ENCODE measurements at places on chromosomes 3 and 15.

- no peak for DNase-seq
- H3K27me3 ChIP-seq, result no peaks in the 10 kb centered on the region
- H3K27ac ChIP-seq, result no peak overlapping the region
These were observed 385.4 kb upstream of the LRRC3B start for GRCh38 chr3:26237036-26237682.

DNA sequence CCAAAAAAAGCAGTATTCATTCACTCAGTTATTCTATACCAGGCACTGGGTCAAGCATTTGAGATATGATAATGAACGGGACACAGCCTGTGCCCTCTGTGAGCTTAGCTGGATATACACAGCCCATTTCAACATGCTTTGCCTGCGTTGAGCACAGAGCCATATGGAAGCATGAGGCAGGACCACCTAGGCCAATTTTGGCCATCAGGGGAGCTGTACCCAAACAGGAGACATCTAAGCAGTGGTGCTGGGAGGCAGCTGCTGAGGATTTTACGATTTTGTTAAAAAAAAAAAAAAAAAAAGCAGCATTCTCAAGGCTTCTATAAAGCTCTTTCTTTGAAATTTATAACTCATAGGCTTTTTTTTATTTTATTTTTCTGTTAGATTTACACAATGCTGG is 87.2 kb upstream of the SLC2A2 start:
- H3K36me3 ChIP-seq, result no peaks in the 10 kb centered on the region
- H3K27ac ChIP-seq, result no peak overlapping the region
- no peak for DNase-seq

DNA sequence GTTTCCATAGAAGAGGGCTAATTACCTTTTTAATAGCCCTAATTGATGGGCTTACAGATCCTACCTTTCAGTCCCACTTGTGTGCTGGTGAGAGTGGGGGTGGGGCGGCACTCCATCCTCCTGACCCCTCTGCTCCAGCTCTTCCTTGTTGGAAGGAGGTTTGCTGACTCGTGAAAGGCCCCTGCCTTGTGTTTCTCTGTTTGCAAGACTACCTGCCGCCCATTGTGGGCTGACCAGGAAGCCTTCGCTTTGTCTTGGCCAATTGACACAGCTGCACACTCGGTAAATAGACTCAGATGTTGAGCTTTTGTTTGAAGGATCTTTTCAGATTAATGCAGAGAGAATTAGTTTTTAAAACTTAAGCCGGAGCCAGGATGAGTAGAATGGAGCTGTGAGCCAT is 197.3 kb upstream of the HES1 start:
- H3K4me3 ChIP-seq, result no peak overlapping the region
- no peak overlapping the region for H3K27ac ChIP-seq
- H3K4me1 ChIP-seq, result no peaks in the 10 kb centered on the region
- no peaks in the 10 kb centered on the region for H3K27me3 ChIP-seq
- no peak for DNase-seq

GRCh38 chr3:68893600-68894239 is 38.6 kb downstream of the TAFA4 start:
- no peak overlapping the region for H3K27ac ChIP-seq
- DNase-seq, result no peak
- H3K4me3 ChIP-seq, result no peak overlapping the region

- H3K27ac ChIP-seq, result no peak overlapping the region
- H3K4me3 ChIP-seq, result no peak overlapping the region
- no peaks in the 10 kb centered on the region for H3K27me3 ChIP-seq
- no peaks in the 10 kb centered on the region for H3K36me3 ChIP-seq
- no peak for DNase-seq
- H3K4me1 ChIP-seq, result no peaks in the 10 kb centered on the region
These were observed 35.7 kb upstream of the TMEM45A start for GRCh38 chr3:100456745-100457144.

- no peaks in the 10 kb centered on the region for H3K27me3 ChIP-seq
- H3K4me1 ChIP-seq, result peaks cover 14% of the 10 kb centered on the region
- DNase-seq, result peak; percentile 32
- no peak overlapping the region for H3K4me3 ChIP-seq
These were observed 21.1 kb downstream of the MAPK6 start for GRCh38 chr15:52039925-52040781.

DNA sequence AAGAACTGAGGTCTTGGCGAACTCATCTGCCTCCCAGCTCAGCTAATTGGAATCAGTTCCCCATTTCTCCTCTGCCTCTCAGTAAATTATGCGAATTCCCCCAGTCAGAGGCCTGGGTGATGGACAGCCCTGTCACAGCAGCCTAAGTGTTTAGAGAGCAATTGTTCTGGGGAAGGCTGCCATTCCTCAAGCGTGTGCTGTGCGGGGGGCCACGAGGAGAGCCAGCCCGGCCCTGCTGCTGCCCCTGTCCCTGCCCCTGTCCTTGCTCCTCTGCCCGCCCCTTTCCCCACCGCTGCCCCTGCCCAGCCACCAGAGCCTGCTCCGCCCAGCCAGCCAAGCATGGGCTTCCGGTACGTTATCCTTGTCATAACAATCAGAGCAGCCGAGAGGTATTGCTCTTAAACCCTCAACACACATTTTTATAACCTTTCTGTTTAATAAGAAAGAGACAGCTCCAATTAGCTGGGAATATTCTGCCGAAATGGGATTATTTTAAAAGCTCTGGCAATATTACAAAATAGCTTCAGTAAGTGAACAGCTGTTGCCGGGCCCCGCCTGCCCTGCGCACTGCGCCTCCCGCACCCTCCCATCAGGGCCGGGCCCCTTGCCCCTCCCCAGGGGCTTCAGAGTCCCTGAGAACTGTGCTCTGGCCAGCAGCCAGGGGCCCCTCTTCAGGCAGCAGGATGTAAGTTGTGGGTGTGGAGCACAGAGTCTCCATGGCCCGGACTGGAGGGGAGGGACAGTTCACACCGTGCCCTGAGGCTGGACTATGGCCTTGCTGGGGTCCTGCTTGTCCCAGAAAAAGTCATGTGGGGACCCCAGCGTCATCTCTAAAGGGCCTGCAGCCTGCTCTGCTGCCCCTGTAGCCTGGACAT is 12.4 kb upstream of the CACNA2D2 start:
- H3K36me3 ChIP-seq, result no peaks in the 10 kb centered on the region
- no peak overlapping the region for H3K27ac ChIP-seq
- H3K27me3 ChIP-seq, result peaks cover 2% of the 10 kb centered on the region
- peak; percentile 54 for DNase-seq
- peaks cover 16% of the 10 kb centered on the region for H3K4me1 ChIP-seq
- H3K4me3 ChIP-seq, result peak overlapping the region; percentile 54

DNA sequence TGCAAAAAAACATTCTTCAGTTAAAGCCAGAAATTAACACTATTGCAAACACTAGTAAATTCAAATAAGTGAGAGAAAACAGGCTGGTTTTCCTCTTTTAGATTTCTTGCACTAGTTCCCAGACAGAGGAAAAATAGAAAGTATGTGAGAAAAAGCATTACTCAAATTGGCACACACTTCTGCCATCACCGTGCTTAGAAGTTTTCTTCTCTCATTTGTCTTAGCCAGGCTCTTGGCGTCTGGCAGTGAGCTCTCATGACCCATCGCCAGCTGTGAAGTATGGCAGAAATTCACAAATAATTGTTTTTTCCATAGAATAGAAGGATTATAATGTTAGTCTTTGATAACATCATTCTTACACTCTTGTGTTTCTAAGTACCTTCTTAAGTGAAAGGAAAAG is 515.9 kb downstream of the GBE1 start:
- H3K4me1 ChIP-seq, result no peaks in the 10 kb centered on the region
- H3K27me3 ChIP-seq, result no peaks in the 10 kb centered on the region
- no peak overlapping the region for H3K27ac ChIP-seq
- DNase-seq, result no peak
- H3K36me3 ChIP-seq, result no peaks in the 10 kb centered on the region

DNA sequence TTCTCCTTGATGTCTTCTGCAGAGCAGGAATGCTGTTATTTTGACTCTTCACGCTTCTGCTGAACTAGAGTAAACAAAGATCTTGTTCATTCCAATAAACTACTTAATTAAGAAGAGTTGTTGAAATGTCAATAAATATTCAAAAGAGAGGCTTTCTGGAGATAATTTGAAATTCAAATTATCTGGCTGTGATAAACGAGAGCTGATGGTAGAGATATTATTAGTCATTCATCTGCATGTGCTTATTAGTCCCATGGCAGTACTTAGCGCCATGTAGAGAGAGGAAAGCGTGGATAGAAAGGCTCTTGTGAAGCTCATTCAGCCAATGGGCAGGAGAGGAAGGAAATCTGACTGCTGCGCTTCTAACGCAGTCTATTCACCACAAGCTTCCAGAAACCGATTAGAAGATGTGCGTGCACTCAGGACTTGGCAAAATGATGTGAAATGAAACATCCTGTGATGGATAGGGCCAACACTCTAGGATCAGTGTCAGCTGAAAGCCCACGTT is 251.1 kb downstream of the GABRB3 start:
- H3K4me1 ChIP-seq, result no peaks in the 10 kb centered on the region
- H3K36me3 ChIP-seq, result no peaks in the 10 kb centered on the region
- no peak overlapping the region for H3K27ac ChIP-seq
- H3K27me3 ChIP-seq, result no peaks in the 10 kb centered on the region
- DNase-seq, result no peak

GRCh38 chr3:8539419-8539818 is 37.8 kb downstream of the LMCD1 start:
- no peak for DNase-seq
- no peaks in the 10 kb centered on the region for H3K4me1 ChIP-seq
- no peaks in the 10 kb centered on the region for H3K27me3 ChIP-seq
- H3K27ac ChIP-seq, result no peak overlapping the region

- no peaks in the 10 kb centered on the region for H3K4me1 ChIP-seq
- H3K27me3 ChIP-seq, result no peaks in the 10 kb centered on the region
- H3K27ac ChIP-seq, result no peak overlapping the region
- H3K36me3 ChIP-seq, result no peaks in the 10 kb centered on the region
- no peak for DNase-seq
- H3K4me3 ChIP-seq, result no peak overlapping the region
These were observed 134.2 kb downstream of the WNT7A start for GRCh38 chr3:13745636-13746035.

GRCh38 chr3:151989621-151990020 is 116.2 kb downstream of the SUCNR1 start:
- no peak overlapping the region for H3K27ac ChIP-seq
- no peak overlapping the region for H3K4me3 ChIP-seq
- H3K4me1 ChIP-seq, result no peaks in the 10 kb centered on the region

DNA sequence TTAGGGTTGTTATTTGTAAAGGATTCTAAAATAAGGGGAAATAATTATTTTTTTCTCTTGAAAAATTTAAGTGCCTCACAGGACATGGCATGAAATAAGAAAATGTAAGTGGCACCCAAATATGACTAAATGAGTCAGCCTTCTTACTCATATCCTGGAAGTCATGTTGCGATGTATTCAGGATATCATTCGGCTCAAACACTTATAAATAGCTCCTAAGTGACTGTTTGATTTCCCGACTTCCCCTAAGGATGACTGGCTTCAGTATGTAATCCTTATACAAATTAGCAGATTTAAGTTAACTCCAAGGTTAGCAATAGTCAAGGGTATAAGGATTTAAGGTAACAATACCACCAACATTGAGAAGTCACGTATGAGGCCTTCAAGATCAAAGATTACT is 57.3 kb upstream of the OSTN start:
- no peaks in the 10 kb centered on the region for H3K27me3 ChIP-seq
- H3K4me1 ChIP-seq, result peaks cover 11% of the 10 kb centered on the region
- H3K4me3 ChIP-seq, result no peak overlapping the region
- peak; percentile 8 for DNase-seq
- H3K27ac ChIP-seq, result no peak overlapping the region

DNA sequence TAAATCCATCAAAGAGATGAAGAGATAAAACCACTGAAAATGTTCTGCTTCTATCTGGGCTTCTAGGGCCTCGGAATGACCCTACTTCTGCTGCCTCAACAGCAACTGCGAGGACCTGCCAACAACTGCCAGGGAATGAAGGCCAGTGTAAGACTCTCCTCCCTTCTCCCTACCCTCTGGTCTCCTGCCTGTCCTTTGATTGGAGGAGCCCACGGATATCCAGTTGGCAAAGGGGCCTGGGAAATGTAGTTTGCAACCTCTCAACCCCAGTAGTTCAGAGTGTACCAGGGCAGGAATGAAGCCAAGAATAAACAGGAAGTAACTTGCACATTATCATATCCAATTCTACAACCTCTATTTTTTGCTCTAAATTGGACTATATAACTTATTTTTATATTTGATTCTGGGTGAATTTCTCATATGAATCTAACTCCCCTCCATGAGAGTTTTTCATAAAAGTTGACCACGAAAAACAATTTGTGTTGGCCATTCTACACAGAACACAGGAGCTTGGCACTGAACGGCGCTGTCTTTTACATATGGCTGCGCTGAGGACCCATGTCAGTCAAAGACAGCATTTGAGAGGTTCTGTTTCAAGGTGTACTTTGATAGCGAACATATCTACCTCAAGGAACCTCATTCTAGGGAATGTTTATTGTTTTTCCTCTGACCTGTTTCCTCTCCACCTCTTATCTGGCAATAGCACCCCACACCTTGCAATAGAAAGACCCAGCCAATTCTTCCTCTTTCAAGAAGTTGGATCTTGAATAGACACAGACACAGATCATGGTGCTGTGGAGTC is 91.1 kb upstream of the RNF7 start:
- H3K27me3 ChIP-seq, result no peaks in the 10 kb centered on the region
- peaks cover 9% of the 10 kb centered on the region for H3K4me1 ChIP-seq
- no peak overlapping the region for H3K4me3 ChIP-seq
- peak; percentile 83 for DNase-seq
- no peak overlapping the region for H3K27ac ChIP-seq

DNA sequence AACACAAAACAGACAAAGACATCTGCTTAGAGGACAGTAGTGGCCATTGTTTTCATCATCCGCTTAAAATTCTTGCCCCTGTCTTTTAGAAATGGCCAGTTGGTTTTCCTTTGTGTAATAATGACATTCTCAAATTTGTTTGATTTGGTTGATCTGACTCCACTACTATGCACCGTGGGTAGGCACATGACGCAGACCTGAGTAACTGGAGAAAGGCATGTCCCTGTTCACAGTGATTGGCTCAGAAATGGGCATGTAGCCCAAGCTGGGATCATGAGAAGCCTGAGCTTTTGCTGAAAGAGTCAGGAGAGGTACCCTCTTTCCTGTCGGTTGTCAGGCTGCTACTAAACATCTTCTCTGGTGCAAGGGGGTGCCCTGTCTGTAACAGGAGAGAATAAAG is 36.6 kb upstream of the MAGI1 start:
- no peak overlapping the region for H3K27ac ChIP-seq
- no peak for DNase-seq
- no peak overlapping the region for H3K4me3 ChIP-seq
- H3K4me1 ChIP-seq, result no peaks in the 10 kb centered on the region

GRCh38 chr3:64176461-64176996 is 48.7 kb downstream of the PRICKLE2 start:
- H3K36me3 ChIP-seq, result no peaks in the 10 kb centered on the region
- no peaks in the 10 kb centered on the region for H3K4me1 ChIP-seq
- H3K27me3 ChIP-seq, result no peaks in the 10 kb centered on the region
- no peak for DNase-seq
- no peak overlapping the region for H3K4me3 ChIP-seq

- no peak overlapping the region for H3K27ac ChIP-seq
- H3K36me3 ChIP-seq, result no peaks in the 10 kb centered on the region
- H3K4me1 ChIP-seq, result no peaks in the 10 kb centered on the region
- no peak overlapping the region for H3K4me3 ChIP-seq
- DNase-seq, result no peak
- H3K27me3 ChIP-seq, result no peaks in the 10 kb centered on the region
These were observed 82.1 kb downstream of the DLG1 start for GRCh38 chr3:197216169-197216860.

Measured in CD14-positive monocyte (primary cell).